Right lobe of liver (tissue), 6 donors: ENCODE measurements at places on chromosomes 1 and 21. TPM values are rescaled to one million over a fixed set of nuclear protein-coding genes. Genes with fewer than 3 reads are reported as not detected.

- no peak for DNase-seq
- H3K27ac ChIP-seq = no peak overlapping the region
- no peaks in the 10 kb centered on the region for H3K4me1 ChIP-seq
Observed at GRCh38 chr1:11339346-11340232, 66.6 kb downstream of the UBIAD1 start.

DNA sequence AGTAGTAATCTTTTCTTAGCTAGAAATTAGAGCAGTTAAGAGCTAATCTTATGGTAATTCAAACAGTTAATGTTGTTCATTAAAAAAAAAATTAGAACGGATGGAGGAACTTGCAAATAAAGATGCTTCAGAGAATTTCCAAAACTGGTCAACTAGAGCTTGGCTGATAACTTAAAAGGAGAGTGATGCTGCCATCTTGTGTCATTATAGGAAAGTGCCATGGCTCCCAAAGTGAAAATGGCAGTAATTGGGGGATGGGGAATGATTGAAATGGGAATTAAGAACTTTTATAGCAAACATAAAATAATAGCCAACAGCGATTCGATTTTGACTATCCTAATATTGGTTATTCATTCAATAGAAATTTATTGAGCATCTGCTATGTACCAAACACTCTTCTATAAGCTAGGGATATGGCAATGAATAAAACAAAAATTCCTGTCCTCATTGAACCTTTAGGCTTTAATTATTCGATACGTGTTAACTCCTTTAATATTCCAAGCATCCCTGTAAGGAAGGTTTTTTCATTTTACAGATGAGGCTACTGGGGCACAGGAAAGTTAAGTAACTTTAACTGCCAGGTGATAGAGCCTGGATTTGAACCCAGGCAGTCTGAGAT, 5.7 kb upstream of the PLPP3 start:
- H3K4me1 ChIP-seq = peaks cover 4% of the 10 kb centered on the region
- no peak for DNase-seq
- H3K4me3 ChIP-seq = no peak overlapping the region
- no peak overlapping the region for H3K27ac ChIP-seq
- H3K36me3 ChIP-seq = no peaks in the 10 kb centered on the region

GRCh38 chr1:214685906-214686305, 82.9 kb downstream of the CENPF start:
- no peak for DNase-seq
- no peaks in the 10 kb centered on the region for H3K4me1 ChIP-seq
- H3K4me3 ChIP-seq = no peak overlapping the region
- H3K27me3 ChIP-seq = no peaks in the 10 kb centered on the region
- H3K36me3 ChIP-seq = no peaks in the 10 kb centered on the region

GRCh38 chr1:154445040-154445472, 39.9 kb downstream of the IL6R start:
- peaks cover 31% of the 10 kb centered on the region for H3K4me1 ChIP-seq
- H3K27ac ChIP-seq = no peak overlapping the region
- no peaks in the 10 kb centered on the region for H3K27me3 ChIP-seq
- H3K36me3 ChIP-seq = peaks cover 93% of the 10 kb centered on the region
- DNase-seq = no peak

GRCh38 chr1:15989776-15990175, 13.9 kb upstream of the ZBTB17 start:
- no peak overlapping the region for H3K4me3 ChIP-seq
- no peaks in the 10 kb centered on the region for H3K4me1 ChIP-seq
- H3K27me3 ChIP-seq = no peaks in the 10 kb centered on the region
- H3K36me3 ChIP-seq = no peaks in the 10 kb centered on the region

ADAMTS5 gene
- total RNA-seq = 0.43 TPM
